ENCODE measurements at places on chromosomes 1 and 21.

DNA sequence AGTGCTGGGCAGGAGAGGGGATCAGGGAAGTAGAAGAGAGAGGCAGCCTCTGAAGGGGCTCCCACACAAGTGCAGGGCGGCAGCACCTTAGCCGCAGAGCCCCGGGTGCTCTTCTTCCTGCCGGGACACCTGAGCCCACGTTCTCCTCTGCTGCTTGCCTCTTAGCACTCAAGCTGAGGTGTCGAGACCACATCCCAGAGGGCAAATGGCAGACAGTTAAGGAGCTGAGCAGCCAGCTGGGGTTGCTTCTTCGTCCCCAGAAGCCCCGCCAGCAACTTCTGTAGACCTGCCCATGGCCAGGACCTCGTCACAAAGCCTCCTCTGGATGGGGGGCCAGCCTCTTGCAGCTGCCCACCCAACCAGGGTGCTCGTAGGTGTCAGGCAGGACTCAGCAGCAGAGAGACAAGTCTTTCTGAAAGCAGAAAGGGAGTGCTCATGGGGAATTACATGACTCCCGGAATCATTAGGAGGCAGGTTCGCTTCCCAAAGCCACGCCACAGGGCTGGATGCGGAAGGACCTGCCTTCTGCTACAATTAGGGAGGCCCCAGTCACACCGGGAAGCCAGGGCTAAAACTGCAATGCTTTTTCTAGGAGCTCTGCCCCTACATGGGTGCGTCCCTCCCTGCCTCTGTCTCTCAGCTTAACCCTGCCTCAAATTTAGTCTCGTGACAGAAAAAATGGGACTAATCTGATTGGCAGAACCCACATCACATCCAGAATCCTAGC is 141.4 kb upstream of the RAB4A start:
- peak; percentile 31 for DNase-seq

GRCh38 chr1:229209816-229210215 is 61.1 kb upstream of the RAB4A start:
- no peak for DNase-seq

DNA sequence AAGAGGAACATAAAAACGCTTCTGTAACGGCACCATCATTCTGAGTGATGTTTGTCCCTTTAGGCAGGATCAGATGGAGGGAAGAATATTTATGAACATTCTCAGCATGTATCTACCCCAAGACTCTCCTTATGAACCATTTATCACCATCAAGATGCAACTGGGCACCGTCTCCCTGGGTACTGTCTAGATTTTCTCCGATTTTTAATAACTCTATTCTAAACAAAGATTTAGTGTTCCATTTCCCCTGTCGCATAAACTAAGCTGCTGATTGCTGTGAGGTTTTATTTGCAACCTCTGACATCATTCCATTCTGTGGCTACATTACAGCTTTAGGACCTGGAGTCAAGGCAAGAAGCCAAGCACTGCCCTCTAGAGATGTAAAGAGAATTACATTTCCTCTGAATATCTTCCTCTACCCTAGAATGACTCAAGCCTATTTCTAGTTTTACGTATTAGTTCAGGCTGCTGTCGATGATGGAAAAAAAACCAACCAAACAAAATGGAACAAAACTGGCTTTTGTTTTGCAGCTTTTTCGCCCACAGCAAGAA is 130.1 kb upstream of the MAP1LC3C start:
- no peak for DNase-seq

GRCh38 chr1:111733992-111734341 is 5.2 kb downstream of the INKA2 start:
- DNase-seq = no peak

- DNase-seq = no peak
These were observed 16.7 kb upstream of the SERBP1 start for GRCh38 chr1:67446893-67447292.

GRCh38 chr1:208208132-208208487 is 36.1 kb downstream of the PLXNA2 start:
- DNase-seq = no peak

GRCh38 chr1:17711941-17712340 is 43.2 kb upstream of the ACTL8 start:
- no peak for DNase-seq

GRCh38 chr1:240739754-240740153 is 127.8 kb upstream of the GREM2 start:
- DNase-seq = no peak

DNA sequence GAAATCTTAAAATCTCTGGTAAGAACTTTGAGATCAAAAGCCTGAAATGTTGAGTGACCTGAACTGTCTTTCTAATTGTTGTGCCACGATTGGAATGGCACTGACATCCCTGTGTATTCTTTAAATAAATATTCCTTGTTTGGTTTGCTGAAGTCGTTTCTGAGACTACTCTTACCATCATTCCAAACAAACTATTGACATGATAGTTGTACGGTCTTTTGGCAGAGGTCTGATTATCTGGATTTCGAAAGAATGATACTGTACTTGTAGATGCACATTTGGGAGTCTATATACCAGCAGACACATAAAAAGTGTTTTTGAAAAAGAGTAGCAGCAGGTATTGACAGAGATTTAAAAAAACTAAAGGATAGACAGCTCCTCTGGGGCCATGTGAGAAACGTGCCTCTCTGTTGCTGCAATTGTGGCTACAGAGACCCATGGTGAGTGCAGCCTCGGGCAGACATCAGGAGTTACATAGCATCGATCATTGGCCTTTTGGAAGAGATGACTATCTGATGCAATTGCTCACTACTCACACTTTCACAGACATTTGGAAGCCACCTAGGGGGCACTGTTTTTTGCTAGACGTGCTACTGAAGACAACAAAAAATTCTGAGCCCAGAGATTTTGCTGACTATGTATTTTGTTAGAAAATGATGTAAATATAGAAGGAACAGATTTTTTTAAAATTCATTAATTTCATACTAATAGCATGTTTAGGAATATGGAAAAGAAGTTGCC is 464.5 kb downstream of the KCNT2 start:
- DNase-seq = no peak

- DNase-seq = no peak
These were observed 21.0 kb upstream of the CXADR start for GRCh38 chr21:17491716-17492414.

GRCh38 chr1:34950428-34950827 is 21.0 kb upstream of the DLGAP3 start:
- no peak for DNase-seq

- DNase-seq = no peak
These were observed 601.6 kb upstream of the USP24 start for GRCh38 chr1:55816456-55817426.

Measured in naive thymus-derived CD8-positive, alpha-beta T cell (primary cell).